ENCODE measurements at places on chromosomes 7 and 10.

DNA sequence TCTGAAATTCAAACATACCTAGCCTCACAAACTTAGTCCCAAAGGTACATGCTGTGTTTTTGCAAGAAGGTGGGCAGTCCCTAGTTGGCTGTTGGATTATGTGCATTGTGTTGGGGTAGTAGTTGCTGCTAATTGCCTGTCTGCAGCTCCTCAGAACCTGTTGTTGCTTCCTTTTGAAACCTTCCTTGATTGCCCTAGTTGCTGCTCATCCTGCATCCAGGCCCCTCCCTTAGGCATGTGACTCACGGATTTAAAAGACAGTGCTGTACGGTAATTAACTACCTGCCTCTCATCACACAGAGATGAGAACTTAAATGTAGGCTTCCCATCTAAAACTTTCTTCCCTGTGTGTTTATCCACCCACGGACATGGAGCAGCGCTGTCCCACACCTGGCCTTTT, 67.7 kb downstream of the BMPR1A start:
- no peak for DNase-seq

DNA sequence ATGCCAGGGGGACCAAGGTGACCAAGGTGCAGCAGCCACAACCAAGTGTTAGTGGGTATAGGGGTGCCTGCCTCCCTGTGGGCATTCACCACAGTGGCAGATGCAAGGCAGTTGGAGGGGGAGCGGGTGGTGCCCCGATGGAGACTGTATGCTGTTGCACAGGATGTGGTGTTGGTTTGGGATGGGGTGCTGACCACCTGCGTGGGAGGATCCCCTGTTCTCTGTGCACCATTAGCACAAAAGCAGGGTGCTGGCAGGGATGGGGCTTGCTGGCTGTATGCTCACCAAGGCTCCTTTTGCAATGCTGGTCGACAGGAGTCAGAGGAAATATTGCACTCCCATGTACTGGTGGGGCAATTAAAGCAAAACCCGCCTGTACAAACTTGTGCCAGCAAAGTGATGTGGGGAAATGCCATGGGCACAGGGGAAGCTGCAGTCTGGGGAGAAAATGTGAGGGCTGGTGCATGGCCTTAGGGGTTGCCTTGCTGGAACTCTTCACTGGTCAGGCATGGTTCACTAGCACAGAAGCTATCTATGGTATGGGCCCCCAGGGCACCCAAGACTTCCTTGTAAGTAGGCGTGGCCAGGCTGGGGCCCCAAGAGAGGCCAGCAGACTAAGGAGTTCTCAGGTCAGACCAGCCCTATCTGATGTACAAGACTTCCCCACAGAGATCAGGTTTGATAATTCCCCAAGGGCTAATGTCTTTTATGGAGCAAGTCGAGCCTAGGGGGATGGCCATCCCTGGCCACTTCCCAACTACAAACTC, 51.9 kb upstream of the GNAT3 start:
- no peak for DNase-seq

GRCh38 chr10:6561552-6561951, 18.5 kb downstream of the PRKCQ start:
- no peak for DNase-seq

DNA sequence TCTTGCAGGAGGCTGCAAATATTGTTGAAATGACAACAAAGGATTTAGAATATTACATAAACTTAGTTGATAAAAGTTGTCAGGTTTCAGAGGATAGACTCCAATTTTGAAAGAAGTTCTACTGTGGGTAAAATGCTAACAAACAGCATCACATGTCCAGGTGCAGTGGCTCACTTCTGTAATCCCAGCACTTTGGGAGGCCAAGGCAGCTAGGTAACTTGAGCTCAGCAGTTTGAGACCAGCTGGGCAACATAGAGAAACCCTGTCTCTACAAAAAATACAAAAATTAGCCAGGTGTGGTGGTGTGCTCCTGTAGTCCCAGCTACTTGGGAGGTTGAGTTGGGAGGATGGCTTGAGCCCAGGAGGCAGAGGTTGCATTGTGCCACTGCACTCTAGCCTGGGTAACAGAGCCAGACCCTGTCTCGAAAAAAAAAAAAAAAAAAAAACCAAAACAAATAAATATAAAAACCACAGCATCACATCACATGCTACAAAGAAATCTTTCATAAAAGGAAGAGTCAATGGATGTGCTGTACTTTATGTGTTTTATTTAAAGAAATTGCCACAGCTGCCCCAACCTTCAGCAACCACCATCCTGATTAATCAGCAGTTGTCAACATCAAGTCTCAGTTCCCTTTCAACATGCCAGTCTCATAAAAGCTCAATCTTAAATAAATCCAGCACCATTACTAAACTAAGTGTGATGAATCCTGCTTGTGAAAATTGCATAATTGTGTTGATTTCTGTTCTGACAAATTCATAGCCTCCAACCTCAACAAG, 83.2 kb upstream of the MBL2 start:
- no peak for DNase-seq

GRCh38 chr7:8185926-8186683, 75.9 kb downstream of the ICA1 start:
- peak; percentile 31 for DNase-seq

DNA sequence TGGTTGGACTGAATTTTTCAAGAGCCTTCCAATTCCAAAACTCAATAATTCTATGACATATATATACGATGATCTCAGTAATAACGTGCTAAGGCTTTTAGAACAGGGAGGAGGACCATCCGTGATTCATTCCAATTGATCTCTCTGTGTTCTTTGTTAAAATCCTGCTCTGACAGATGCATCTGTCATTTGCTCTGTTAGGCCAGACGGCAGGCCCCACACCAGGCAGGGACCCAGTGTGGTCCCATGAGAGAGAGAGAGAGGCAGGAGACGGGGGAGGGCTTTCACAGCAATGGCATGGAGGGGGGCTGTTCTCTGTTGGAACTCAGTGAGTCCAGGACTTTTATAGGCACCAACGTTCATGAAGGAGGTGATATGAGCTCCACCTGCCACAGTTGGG, 160.0 kb upstream of the INSYN2A start:
- DNase-seq, result no peak

GRCh38 chr10:125455431-125455830, 227.5 kb downstream of the TEX36 start:
- DNase-seq, result no peak

GRCh38 chr10:86163522-86164173, 202.9 kb downstream of the GRID1 start:
- DNase-seq, result no peak

DNA sequence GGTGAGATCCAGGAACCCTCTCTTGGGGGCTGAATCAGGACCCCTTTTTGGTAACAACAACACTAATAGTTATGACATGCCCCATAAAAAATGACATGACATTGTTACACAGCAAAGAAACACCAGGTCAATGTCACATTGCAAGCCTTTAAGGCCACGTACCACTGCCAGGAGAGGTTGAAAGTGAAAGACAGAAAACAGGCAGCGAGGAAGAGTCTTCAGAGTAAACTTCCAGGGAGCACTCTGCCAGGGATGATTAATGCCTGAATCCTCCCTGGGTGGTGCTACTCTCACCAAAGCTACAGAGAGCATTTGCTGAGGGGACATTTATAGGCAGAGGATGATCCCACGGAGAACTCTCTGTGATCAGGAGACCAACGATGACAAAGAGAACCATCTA, 551.6 kb downstream of the CALN1 start:
- no peak for DNase-seq

GRCh38 chr7:80677629-80678028, 39.2 kb downstream of the CD36 start:
- no peak for DNase-seq

GRCh38 chr10:106506526-106507283, 657.8 kb downstream of the SORCS1 start:
- no peak for DNase-seq

DNA sequence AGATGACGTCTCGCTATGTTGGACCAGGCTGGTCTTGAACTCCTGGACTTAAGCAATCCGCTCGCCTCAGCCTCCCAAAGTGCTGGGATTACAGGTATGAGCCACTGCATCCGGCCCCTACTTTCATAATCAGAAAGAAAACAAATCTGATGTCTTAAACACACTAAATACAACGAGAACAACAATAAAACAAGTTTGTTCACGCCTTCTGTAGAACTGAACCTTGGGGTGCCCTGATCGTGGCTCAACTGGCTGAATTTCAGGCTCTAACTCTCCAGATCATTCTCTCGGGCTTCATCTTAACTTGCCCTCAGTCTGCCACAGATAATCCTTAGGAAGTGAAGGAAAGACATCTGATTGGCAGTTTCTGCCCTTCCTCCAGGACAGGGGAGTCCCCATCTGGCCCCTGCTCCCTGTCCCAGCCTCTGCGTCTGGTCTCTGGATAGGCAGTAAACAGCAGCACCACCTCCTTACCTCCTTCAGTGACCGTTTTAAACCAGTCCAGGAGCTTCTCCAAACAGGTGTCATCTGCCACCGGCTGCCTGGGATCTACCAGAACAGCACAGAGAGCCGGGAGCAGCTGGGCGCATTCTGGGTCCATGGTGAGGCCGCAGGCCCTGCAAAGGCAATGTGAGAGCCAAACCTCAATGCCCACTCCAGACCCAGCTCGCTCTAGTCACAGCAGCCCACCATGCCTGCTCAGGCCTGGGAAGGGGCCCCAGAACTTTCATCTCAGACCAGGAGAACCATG, 1.3 kb downstream of the BRAT1 start:
- DNase-seq, result no peak

DNA sequence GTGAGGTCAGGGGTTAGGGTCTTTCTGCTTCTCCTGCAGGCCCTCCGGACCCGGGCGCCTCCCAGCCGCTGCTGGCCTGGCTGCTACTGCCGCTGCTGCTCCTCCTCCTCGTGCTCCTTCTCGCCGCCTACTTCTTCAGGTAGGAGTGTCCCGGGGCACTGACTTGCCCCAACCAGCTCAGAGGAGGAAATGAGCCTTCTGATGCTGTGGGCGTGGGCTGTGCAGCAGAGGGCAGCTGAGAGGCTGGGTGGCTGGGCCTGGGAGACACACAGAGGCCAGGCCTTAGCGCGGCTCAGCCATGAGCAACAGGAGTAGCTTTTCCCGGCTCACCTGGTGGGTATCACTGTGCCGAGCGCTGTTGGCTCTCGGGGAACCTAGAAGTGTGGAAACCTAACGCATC, 78.9 kb downstream of the MKI67 start:
- peak; percentile 96 for DNase-seq

DNA sequence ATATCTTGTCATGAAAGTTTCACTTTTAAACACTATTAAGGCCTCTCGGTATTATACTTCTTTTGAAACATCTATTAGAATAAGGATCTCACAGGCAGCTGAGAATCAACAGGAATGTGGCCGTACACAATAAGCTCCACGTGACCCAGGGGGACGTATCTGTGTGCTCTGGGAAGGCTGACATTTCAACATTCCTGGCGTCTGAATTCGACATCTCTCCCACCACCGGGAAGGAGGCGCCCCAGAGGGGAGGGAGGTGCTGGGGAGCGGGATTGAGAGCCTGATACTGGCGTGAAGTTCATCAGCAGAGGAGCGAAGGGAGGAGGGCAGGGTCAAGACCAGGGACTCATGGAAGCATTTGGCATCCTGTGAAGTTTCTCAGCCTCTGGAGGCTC, 401.3 kb downstream of the DNAJB6 start:
- no peak for DNase-seq

DNA sequence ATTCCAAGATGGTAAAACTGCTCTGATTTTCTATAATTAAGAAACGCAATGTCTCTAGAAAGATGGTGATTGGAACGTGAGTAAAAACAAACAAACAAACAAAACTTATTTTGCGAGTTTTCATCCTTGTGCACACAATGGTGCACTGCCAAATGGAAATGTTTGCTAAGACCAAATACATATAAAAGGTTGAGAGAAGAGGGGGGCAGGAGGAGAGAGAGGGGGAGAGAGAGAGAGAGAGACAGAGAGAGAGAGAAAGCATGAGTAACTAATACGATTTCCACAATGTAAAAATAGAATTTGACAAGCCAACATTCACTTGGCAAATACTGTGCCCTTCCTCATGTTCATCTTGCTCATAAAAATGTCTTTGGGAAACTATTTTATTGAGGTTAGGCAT, 375.4 kb downstream of the CNTNAP2 start:
- DNase-seq, result no peak

GRCh38 chr10:8034466-8035005, 20.0 kb upstream of the GATA3 start:
- no peak for DNase-seq

GRCh38 chr10:124962421-124962820, 20.5 kb downstream of the ZRANB1 start:
- no peak for DNase-seq

- DNase-seq, result peak; percentile 90
Observed at GRCh38 chr7:36723951-36724664, at the start of gene AOAH. Gene AOAH (minus strand): TSS chr7:36724494. CDS start chr7:36724148, 346 bp downstream.

- no peak for DNase-seq
Observed at GRCh38 chr7:23275912-23276311, 23.2 kb upstream of the MALSU1 start.

- DNase-seq, result peak; percentile 85
Observed at GRCh38 chr10:63173468-63174232, 40.5 kb downstream of the NRBF2 start.

DNA sequence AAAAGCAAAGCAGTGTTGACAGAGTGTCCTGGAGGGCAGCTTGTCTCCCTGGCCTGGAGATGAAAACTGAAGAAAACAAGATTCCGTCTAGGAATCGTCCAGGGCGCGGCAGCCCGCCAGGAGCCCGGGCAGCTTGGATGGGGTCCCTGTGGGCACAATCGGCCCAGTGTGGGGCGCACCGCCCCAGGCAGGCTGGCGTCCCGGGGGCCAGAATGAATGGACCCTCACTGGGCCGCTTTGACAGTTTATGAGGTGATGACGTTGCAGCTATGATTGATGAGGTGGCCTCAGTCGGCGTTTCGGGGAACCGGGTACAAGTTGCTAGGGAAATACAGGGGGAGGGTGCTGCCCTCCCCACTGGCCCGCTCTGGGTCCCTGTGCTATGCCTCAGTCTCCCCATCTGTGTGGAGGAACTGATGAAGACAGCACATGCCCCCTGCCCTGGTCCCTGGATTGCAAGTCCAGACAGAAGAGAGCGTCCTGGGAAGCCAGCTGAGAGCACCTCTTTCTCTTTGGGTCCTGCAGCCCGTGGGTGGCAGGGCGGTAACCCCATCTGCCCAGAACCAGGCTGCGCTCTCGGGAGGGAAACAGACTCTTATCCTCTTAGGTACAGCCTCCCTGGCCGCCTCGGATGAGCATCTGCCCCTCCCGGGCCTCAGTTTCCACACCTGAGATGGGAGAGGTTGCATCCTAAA, 131.3 kb downstream of the LHPP start:
- DNase-seq, result no peak

- DNase-seq, result no peak
Observed at GRCh38 chr7:69723663-69724062, 125.4 kb downstream of the AUTS2 start.

DNA sequence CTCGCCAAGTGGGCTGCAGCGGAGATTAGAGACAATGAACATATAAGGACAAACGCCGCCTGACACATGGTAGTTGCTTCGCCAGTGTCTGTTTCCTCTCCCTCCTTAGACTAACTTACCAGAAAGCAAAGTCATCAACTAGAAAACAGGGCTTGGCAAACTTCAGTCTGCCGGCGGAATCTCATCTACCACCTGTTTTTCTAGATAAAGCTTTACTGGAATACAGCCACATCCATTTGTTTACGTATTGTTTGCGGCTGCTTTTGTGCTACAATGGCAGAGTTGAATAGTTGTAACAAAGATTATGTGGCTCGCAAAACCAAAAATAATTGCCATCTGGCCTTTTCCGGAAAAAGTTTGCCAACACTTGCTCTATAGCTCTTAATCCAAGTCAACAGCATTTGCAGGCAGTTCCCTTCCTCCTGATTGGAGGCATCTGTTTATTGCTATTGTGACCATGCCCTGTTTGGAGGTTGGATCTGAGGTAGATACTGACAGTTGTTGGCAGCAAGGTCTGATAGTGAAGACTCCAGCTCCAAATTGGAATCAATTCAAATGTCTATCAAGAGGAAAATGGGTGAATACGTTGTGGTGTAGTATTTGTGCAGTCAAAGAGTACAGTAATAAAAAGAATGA, 260.6 kb downstream of the POU6F2 start:
- DNase-seq, result no peak

Measured in suppressor macrophage treated with lipopolysaccharide for 1 hour (primary cell).